ENCODE measurements at places on chromosomes 11 and 22. TPM values are rescaled to one million over a fixed set of nuclear protein-coding genes. Genes with fewer than 3 reads are reported as not detected.

The SYT7 gene
- 0.01 TPM for polyA plus RNA-seq

The EP300 gene
- 11.2 TPM for polyA plus RNA-seq

The OR52E8 gene
- not detected for polyA plus RNA-seq

The FGF19 gene
- polyA plus RNA-seq = not detected

GRCh38 chr11:85752890-85753581, 57.9 kb downstream of the SYTL2 start:
- DNase-seq = no peak

DNA sequence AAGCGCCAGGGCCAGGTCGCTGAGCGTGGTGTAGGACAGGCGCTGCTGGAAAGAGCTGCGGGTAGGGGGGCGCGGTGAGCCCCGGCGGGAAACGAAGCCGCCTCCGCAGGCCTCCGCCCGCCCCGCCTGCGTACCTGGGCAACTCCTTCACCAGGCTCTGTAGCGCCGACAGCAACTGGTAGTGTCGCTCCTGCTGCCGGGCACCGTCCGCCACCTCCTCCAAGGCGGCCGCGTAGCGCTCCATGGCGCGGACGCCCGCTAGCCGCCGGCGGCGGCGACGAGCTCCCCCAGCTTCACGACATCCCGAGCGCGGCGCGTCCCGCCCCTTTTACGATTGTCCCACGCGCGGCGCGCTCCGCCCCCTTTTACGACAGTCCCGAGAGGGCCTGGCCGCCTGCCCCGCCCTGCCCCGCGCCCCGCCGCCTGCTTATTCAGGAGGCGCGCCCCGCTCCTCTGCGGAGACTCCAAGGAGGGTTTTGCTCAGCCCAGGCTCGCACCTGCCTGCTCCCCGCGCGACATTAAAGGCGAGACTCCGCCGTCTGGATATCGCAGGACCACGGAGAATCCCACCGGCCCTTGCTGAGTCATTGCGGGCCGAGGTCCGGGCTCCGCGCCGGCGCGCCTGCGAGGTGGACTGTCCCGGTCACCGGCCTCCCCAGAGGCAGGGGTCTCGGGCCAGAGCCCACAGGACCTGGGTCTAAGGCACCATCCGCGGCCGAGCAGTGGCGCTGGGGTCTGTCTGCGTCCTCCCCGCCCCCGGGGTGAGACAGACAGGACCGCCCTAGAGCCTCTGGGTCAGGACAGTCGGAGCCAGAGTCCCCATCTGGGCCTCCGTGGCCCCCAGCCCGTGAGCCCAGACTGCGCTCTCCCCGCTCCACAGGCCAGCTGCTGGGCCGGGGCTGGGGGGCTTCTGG, at the start of gene DGCR6L:
TSS of gene DGCR6L (minus strand) at position 316 of the 914 bp plus-strand sequence. CDS start at position 244, 72 bp downstream.
- DNase-seq = no peak

- DNase-seq = no peak
Measured at GRCh38 chr11:33405834-33406602, 148.8 kb downstream of the HIPK3 start.

DNA sequence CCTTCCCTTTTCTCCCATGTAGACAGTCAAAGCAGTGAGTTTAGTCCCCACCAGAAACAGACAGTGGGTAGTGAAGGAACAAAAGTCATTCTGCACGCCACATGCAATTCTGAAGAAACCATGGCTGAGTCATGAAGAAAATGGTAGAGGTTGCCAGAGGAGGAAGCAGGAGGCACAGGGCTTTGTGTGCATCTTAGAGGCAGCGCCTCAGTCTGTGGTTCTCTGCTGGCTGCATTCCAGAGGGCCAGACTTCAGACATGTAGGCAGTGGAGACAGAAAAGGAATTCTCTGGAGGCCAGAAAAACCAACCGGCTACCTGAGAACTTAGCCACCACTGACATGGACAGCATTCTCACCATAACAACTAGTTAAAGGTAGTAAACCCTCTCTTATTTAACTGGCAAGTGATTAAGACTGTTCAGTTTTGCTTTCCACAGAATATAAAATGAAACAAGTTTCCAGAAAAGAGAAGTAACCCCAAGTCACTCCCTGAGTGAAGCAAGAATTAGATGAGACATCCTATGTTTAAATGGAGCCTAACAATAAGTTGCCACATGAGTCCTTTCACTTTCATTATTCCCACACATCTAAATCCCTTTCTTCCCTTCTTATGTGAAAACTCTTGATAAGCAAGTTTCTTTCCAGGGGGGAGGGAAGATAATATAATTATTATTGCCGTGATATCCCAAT, 556.1 kb downstream of the SOX6 start:
- no peak for DNase-seq

DNA sequence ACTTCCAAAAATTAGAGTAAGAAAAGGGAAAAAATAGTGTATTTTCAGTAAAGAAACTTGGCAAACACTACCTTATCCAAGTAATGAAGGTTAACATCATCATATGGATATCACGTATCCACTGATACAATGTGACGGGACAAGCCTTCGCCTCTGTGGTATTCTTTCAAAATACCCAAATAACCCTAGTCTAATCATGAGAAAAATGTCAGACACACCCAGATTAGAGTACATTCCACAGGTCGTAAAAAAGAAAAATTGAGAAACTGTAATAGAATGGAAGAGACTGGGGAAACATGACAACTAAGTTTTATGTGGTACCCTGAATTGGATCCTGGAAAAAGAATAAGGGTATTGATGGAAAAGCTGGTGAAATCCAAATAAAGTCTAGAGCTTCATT, 48.9 kb downstream of the NARS2 start:
- DNase-seq = no peak

The TRIM49 gene
- not detected for polyA plus RNA-seq

The SCARF2 gene
- 28.8 TPM for polyA plus RNA-seq

GRCh38 chr22:47558828-47559700, 796.6 kb downstream of the TBC1D22A start:
- DNase-seq = no peak

GRCh38 chr11:122659676-122660554, 4.4 kb downstream of the UBASH3B start:
- no peak for DNase-seq

DNA sequence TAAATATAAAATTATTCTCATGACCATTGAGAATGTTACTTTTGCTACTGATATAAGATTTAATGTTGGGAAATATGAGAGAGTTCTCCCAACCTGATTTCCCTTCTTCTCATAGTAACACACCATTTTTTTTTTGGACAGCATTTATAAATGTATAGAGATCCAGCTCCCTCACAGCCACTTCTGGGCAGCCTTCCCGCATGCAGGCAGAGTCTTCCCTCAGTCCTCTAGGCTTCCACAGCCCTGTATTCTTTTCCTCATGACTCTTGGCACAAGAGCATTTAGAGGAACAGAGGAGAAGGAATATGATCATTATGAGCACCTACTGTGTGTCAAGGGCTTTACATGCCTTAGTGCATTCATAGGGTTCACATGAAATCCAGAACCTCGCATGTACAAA, 9.0 kb downstream of the DTX4 start:
- no peak for DNase-seq

GRCh38 chr11:5803982-5804381, 4.7 kb upstream of the OR52N2 start:
- no peak for DNase-seq

- DNase-seq = no peak
Measured at GRCh38 chr11:79486242-79486984, 45.6 kb upstream of the TENM4 start.

The NXPE4 gene
- polyA plus RNA-seq = not detected

GRCh38 chr22:27747396-27748221, 53.9 kb downstream of the MN1 start:
- no peak for DNase-seq

The BAIAP2L2 gene
- 1.2 TPM for polyA plus RNA-seq

GRCh38 chr22:28143241-28143865, 224.3 kb upstream of the PITPNB start:
- no peak for DNase-seq

- no peak for DNase-seq
Measured at GRCh38 chr11:20105427-20105826, 54.8 kb downstream of the DBX1 start.

The ENTHD1 gene
- not detected for polyA plus RNA-seq

DNA sequence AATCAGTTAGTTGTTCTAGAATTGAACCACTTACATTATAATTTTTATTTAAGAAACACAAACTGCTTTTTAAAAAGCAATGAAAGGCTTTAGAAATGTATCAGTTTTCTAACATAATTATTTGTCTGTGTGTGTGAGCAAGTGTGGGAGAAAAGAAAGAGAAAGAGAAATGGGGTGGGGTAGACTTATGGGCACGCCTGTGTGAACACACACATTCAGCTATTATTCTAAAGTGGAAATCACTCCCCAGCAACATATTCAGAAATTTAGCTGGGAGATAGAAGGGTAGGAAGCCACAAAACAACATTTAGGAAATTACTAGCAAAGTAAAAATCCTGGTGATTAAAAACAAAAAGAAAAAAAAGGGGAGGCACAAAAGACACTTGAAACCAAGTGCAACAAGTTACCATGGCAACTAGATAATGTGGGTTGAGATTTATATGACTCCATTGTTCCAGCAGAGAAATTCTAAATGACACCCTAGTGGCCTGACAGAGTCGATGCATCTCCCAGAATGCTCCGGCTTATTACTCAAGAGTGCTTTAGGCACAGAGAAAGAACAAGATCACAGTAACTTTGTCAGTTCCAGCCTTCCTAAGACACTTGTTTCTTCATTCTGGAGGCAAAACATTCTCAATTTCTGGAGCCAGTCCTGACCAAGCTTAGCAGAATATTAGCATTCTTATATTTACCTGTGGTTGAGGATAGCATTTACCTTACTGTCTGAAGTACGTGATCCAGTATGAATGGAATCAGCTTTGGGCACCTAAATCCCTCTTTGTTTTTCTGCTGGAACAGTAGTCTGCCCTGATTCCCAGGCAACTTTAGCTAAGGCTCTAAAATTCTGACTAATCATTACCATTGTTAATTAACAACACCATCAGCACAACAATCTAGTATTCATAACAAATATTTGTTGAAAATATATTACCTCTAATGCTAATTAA, 444.4 kb downstream of the DLG2 start:
- no peak for DNase-seq

The C22orf42 gene
- not detected for polyA plus RNA-seq

DNA sequence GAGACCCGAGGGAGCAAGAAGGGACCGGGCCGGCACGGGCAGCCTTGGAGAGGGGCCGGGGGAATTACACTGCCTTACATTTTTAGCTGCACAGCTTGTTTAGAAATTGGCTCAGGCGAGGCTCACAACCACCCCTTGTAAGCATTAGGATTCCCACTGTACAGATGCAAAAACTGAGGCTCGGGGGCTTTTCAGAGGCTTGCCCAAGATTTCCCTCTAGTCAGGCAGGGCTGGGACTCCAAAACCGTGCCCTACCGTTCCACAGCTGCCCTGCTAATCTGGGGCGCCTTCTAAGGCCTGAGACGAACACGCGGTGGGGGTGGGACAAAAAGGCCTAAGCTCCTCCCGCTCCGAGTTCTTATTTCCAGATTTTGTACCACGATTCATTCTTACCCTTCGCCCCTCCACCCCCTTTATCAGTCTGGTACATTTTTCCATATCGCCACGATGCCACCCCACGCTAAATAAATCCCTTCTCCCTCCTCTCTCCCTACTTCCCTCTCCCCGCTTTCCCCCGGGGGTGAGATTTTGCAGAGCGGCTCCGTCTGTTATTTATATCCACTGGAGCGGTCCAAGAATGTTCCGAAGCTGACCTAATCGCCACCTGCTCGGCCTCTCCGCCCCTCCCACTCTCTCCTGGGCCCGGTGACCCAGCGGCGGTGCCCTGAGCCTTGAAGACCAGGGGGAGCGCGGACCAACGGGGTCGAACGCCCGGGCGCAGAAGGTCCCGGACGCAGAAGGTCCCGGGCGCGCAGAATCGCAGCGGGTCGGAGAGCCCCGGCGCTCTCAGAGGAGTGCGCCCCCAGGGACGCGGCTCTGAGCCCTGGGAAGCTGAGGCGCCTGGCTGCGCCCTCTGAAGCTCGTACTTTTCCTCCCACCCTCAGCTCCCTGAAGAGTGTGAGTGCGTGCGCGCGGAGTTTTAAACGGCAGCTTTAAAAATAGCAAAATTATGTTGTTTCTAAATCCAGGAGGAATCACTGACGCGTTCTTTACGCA, 764 bp upstream of the PACSIN3 start:
- no peak for DNase-seq

The ALDH3B1 gene
- 74.2 TPM for polyA plus RNA-seq

GRCh38 chr22:29784451-29785361, 17.5 kb downstream of the UQCR10 start:
- no peak for DNase-seq

DNA sequence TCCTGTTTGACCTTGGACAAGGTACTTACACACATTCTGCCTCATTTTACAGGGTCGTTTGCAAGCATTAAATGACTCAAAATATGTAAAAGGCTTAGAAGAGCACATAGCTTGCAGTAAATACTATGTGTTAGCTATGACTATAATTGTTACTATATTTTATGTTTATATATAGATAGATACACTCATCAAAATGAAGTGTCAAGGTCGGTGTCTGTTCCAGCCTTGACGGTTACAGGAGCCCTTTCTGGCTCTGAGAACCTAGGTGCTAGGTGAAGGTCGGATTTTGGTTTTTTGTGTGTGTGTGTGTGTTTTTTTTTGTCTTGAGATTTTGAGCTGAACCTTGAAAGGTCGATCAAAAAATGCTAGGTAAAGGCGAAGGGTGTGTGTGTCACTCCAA, 24.5 kb upstream of the LIMK2 start:
- no peak for DNase-seq

GRCh38 chr11:111081021-111081511, 164.5 kb upstream of the POU2AF2 start:
- no peak for DNase-seq

DNA sequence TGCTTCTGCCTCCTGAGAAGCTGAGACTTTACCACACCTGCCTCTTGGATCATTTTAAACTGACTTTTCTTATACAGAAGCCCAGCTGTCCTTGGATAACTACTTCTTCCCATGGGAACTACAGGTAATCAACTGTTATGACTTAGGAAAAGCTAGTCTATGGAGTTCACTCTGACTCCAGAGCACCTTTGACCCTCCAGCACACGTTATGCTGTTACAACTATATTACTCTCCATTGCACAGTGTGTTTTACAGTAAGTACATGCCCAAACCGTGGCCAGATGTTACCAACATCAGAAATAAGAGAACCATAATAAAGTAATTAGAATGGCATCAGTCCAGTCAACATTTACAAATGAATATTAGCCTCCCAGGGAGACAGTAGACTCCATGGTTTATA, 21.3 kb upstream of the TSG101 start:
- no peak for DNase-seq

- DNase-seq = no peak
Measured at GRCh38 chr11:102666331-102666957, 39.1 kb downstream of the MMP27 start.

- DNase-seq = no peak
Measured at GRCh38 chr11:87662287-87662686, 513.0 kb downstream of the RAB38 start.

The BTG4 gene
- polyA plus RNA-seq = not detected

The KCNQ1 gene
- not detected for polyA plus RNA-seq

- no peak for DNase-seq
Measured at GRCh38 chr11:132937016-132937415, 595.3 kb downstream of the OPCML start.

GRCh38 chr11:67614730-67615714, 8.3 kb downstream of the NDUFV1 start:
- DNase-seq = no peak

- no peak for DNase-seq
Measured at GRCh38 chr11:97460091-97460490, 1070.3 kb downstream of the JRKL start.

Measured in BJ (cell line).